ENCODE measurements at places on chromosomes 7 and 10.

- no peak for DNase-seq
Measured at GRCh38 chr7:145471883-145472282, 636.0 kb upstream of the TPK1 start.

- no peak for DNase-seq
Measured at GRCh38 chr10:24115403-24115802, 93.5 kb upstream of the KIAA1217 start.

- DNase-seq, result no peak
Measured at GRCh38 chr7:134845461-134845860, 66.0 kb downstream of the CALD1 start.

DNA sequence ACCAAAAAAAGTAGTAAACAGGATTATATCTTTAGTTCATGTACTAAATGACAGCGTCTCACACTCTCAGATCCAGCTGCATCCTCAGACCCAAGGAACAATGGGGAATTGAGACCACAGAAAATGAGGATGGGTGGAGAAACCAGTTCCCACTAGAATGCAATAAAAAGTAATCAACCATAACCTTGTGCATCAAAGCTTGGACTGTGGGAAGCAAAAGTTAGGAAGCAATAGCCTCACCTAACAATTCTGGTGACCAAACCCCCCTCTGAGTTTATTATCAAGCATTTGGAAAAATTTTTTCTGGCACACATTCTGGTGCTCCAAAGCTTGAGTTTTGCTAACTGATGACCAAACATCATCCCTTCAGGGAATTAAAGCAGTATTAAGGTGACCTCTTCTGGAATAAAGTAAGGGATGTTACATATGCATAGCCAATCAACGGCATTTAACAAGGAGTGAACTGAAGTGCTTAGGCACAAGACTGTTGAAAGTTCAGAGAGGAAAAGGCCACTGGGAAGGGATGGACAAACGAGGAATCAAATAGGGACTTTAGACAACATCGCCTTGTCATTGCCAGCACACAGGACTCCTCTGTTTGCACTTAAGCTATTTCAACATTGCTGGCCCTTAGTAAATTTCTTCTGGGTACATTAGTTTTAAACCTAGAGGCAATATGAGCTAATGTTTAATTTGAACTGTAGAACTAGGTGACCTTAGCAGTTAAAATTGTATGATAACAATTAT lies 1.2 kb upstream of the MAT1A start:
- DNase-seq, result no peak

DNA sequence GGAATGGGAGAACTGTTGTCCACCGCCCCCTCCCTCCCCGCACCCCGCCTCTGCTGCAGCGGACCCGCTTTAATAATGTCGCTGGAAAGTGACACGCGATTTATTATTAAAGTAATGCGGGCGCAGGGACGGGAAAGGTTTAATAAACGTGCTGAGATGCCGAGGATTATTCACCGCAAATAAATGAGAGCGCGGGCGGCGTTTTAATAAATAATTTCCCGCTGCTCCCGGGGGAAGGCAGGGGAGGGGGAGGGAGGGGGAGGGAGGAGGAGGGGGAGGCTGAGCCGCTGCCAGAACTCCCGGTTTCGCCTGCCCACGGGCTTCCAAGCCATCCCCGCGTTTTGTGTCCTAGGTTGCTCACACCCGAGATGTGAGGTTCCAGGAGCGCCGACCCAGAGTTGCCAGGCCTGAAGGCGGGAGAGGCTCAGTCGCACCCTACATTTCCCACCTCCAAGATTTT lies 5.1 kb downstream of the KAZALD1 start:
- no peak for DNase-seq

DNA sequence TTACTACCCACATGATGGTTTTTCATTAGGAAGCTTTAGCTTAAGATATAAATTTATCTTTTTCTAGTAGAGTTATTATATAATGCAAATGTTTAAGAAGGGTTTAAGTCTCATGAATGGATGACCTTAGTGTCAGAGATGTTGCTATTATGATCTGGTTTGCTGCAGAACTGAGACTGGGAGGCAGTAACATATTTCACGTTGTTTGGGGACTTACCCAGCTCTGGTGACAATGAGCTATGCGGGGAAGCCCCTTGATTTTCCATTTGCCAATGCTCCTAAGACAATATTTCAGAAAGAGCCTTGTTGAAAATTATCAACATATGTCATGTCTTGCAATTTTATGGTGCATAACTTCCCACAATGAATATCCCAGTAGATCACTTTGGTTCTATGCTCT lies 754.6 kb downstream of the REEP3 start:
- no peak for DNase-seq

DNA sequence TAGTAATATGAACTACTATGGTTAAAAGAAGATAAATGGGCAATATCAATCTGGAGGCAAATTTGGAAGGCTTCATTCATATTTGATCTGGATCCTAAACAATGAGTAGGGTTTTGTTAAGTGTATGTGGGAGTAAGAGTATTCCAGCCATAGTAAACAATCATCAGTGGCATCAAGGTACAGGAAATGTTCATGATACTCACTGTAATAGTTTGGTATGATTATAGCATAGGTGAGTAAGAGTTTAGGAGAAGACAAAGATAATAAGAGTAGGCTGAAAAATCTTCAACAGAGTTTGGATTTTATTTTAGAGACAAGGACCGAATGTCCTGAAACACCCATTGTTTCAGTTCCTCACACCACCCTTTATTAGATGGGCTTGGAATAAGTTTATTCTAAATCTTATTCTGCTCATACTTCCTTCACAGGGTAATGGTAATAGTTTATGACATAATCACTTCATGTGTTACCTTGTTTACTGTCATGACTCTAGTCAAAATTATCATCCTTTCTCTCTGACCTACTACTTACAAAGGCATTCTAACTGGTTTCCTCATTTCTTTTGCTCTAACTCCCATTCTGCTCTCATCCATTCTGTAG lies 38.9 kb downstream of the BRAF start:
- DNase-seq, result no peak

- DNase-seq, result no peak
Measured at GRCh38 chr7:132437730-132438129, 138.5 kb downstream of the PLXNA4 start.

DNA sequence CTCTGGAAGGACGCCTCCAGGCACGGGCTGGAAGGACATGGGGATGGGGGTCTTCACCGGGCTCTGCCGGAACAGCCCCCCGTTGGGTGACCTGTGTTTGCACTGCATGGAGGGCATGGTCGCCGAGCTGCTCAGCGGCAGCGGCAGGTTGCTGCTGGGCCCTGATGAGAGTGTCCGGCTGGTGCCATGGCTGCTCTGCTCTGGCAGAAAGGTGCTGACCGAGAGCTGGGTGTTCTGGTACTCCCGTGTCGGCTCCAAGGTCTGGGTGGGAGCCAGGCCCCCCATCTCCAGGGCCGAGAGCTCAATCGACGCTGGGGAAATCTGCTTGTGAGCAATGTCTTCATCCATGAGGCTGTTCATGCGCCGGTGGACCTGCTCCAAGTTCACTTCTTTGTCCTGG lies 764.3 kb downstream of the GRID1 start:
- DNase-seq, result no peak

DNA sequence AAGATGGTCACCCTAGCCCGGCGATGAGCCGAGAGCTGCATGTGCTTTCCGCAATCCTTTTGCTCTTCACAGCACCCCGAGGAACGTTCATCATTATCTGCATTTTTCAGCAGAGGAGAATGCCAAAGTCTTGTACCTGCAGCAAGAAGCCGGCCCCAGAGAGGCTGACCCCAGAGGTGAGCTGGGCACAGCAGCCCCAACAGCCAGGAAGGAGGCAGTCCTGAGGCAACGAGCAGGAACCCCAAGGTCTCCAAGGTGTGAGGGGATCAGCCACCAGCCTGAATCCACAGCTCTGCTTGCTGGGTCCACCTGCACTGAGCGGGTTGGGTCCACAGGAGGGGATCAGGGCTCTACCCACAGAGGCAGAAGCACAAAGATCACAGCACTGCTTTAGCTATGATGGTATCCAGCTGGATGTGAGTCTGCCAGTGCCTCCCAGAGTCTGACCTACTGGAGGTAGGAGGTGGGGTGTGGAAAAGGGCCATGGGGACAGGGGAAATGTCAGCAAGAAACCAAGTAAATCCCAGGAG lies 16.8 kb upstream of the GDF10 start:
- DNase-seq, result no peak

- no peak for DNase-seq
Measured at GRCh38 chr7:7249814-7250213, 67.5 kb downstream of the C1GALT1 start.

DNA sequence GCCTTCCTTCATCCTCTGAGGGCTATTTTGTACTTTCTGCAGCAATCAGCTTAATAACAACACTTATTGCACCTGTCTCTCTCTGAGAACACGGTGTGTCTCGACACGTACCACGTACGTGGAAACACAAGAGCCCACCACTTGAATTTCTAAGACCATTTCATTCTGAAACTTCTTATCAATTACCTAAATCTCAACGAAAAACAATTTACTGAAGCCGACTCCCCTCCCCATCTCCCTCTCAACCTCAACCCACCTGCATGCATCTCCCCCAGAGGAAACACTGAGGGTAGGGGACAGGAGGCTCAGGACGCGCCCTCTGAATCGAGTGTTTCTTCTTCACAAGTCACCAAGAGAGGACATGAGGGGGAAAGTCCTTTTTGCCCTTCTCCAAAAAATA lies 278.6 kb downstream of the USP6NL start:
- no peak for DNase-seq

- DNase-seq, result no peak
Measured at GRCh38 chr7:80945976-80946375, 27.1 kb upstream of the SEMA3C start.

DNA sequence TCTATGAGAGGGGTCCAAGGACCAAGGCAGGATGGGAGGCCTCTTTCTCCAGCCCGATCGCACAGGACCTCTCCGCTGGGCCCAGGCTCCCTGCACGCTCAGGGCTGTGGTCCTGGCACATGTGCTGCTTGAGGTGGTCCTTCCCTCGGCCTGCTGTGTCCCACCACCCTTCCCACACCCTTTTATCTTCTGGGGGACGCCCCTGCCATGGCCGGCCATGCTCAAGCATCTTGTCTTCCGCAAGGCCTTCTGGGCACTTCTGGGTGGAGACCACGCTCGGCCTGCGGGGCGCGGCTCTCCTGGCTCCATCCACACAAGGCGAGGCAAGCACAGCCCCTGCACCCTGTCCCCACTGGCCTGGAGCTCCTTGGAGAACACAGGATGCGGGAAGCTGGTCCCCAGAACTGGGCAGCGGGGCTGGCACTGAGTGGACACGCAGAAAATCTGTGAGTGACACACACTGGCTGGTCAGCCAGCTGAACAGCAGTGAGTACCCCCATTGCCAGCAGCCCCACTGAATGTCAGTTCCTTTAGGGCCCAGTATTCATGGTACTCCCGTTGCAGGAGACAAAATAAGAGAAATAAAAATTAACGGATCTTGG lies 115.9 kb downstream of the TCERG1L start:
- DNase-seq, result no peak

DNA sequence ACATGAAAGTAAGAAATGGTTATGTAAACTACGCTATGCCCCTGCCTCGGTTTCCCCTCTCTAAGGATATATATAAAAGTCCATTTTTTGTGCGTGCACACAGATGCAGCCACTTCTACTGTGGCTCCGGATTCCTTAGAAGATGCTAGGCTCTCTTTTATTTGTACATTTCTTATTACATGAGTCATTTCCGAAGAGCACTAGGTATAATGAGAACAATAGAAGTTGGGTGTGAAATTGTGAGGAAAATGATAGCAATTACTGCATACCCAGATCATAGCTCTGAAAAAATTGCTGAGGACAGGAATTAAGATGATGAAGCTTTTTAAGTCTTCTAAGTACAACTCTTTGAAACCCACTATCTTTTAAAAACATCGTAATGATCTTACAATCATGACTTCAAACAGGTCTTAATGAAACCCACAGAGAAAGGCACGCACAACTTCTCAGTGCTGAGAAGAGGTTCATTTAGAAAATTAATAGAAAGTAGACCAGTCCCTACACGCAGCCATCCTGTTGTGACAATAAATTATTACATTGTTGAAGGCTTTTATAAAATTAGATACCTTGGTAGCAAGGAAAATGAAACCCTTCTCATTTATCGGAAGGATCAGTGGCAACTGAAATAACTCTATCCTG lies 96.2 kb upstream of the FGFR2 start:
- no peak for DNase-seq

DNA sequence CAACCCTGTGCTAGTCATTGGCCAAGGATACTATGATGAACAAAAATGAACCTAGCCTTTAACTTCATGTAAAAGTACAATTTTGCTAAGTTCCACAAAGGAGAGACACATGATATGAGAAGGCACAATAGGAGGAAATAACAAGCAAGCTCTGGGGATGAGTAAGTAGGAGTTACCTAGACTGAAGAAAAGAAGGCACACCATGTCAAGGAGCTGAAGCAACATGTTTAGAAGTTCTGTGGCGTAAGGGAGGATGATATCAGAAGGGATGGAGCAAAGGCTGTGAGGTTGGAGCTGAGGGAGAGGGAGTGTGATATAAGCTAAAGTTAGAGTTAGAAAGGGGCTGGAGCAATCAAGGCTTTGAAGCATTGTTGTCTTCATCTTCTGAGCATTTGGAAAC lies 25.6 kb downstream of the KIFBP start:
- no peak for DNase-seq

DNA sequence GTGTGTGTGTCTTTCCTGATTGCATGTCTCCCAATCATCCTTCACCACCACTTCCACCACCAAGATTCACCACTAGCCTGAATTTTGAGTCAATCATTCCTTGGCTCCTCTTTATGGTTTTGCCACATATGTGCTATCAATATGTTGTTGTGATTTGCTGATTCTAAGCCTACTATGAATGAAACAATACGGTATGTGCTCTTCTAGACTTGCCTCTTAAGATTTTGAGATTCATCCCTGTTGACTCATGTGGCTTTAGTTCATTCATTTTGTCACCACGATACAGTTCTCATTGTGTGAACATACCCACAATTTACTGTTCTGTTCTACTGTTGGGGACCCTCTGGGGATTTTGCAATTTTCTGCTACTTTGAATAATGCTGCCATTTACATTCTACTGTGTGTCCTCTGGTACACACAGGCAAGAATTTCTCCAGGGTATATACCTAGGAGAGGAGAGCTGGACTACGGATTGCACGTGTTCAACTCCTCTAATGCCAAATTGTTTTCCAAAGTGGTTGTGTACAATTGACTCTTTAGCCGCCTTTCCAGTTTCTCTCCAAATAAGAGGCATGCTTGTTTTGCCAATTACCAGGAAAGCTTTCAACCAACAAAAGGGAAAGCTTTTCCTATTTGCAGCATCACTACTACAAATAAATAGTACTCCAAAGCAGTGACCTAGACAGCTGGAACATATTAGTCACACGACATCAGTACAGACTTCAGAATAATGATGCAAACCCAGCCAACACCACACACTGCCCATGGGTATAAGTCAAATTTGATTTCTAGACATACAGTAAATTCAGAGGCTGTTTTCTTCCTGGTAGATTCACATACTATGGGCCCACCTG lies 30.0 kb downstream of the SGMS1 start:
- no peak for DNase-seq
